Gastroesophageal sphincter (tissue), 4 donors: ENCODE measurements at places on chromosomes 11 and 22. TPM values are rescaled to one million over a fixed set of nuclear protein-coding genes. Genes with fewer than 3 reads are reported as not detected.

KRTAP5-11 gene
- not detected for total RNA-seq

MS4A6A gene
- total RNA-seq: 137 TPM

GTSE1 gene
- 0.19 TPM for total RNA-seq

DNA sequence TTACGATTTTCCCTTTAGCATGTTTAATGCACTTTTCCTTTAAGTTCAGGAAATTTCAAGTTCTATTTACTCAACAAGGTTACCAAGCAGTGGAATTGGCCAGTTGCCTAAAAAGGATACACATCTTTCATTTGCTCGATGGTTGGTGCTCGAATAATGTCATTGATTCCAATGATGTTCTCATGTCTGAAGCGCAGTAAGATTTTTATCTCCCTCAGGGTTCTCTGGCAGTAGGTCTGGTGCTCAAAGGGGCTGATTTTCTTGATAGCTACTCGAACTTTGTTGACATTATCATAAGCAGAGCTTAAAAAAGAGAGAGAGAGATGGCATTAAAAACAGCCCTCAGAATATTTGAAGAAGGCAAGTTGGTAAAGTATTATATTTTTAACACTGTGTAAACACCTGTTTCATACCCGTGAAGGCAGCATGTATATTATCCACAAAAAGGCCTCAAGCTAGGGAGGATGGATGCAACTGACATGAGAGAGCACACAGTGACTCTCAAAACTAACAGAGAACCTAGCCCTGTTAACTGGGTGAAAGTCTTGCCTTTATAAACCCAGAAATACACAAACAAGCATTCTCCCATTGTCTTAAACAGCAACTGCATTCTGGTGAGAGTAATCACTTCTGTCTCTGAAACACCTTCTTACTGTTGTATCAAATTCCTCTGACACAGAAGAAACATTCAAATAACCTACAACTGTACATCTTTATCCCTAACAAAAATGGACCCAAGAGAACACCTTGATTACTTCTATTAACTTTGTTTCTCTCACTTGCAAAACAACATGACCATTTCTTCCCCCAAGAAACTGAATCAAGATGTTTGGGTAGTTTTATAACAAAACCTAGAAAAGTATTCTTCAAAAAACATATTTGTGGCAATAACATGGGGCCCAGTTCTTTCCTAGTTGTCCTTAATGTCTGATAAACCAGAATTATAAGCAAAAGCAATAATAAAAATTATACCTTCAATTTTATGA, 59.6 kb downstream of the MAPK1 start:
- no peak for ATAC-seq

DNA sequence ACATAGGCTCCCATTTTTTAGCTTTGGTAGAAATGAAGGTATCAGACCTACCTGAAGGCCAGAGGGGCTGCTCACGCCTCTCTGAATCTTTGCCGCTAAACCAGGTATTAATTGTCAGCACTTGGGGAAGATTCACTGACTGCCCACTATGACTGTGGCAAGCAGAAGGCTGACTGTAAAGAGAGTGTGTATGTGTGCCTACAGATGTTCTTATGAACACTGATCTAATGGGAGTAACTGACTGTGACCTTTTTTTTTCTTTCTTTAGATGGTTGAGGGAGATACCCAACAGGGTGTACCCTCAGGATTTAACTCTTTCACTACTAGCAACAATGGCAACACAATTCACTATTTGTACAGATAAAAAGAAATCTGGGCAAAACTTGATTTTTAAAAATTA, at the start of gene RAG2:
Gene RAG2 (minus strand): TSS at position 186 of the 400 bp plus-strand sequence. CDS start 4,068 bp downstream, outside the sequence.
- no peak for ATAC-seq

GRCh38 chr11:120676991-120677390, 165.4 kb downstream of the GRIK4 start:
- ATAC-seq: no peak

DNA sequence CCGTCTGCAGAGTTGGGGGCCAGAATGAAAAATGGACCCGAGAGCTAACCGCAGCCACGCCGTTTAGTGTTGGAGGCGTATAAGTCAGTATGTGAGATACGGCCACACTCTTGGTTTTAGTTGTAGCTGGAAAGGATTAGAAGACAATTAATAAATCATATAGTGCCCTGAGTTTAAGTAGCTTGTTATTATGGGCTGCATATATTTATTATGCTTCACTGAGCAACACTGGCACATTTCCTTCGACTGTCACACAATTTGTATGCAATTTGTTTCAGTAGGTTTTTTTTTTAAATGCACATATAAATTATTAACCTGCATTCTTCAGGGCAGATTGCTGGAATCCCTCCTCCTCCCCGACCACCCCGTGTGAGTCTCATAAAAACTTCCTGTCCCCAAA, 56.9 kb downstream of the PKNOX2 start:
- no peak for ATAC-seq

- no peak for ATAC-seq
These were observed 33.9 kb downstream of the ENDOD1 start for GRCh38 chr11:95123556-95123955.

GRCh38 chr11:128472128-128473089, 114.9 kb downstream of the ETS1 start:
- ATAC-seq: no peak

DNA sequence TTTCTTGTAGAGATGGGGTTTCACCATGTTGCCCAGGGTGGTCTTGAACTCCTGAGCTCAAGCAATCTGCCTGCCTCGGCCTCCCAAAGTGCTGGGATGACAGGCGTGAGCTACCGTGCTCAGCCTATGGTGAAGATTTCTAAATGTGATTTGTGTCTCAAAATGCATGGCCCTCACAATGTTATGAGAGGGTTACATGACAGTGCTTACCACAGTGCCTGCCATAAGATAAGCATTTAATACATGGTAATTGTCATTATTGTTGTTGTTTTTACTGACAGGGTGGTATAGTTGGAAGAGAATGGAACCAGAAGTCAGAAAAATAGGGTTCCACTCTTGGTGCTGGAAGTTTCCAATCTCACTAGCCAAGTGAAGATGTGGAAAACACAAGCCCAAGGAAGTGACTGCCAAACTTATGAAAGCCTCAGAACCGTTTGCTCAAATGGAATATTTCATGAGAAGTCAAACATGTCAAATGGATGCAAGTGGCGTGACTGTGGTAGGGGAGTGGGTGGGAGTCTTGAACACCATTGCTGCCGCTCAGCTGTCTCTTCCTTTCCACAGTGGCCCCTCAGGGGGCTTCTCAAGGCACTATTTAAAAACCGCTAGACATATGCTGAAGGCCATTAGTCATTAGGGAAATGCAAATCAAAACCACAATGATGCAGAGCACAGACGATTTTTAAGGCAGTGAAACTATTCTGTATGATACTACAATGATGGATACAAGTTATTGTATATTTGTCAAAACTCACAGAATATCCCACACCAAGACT, 29.1 kb upstream of the LMO2 start:
- ATAC-seq: no peak

GRCh38 chr11:134539285-134539684, 127.2 kb upstream of the B3GAT1 start:
- ATAC-seq: no peak

DNA sequence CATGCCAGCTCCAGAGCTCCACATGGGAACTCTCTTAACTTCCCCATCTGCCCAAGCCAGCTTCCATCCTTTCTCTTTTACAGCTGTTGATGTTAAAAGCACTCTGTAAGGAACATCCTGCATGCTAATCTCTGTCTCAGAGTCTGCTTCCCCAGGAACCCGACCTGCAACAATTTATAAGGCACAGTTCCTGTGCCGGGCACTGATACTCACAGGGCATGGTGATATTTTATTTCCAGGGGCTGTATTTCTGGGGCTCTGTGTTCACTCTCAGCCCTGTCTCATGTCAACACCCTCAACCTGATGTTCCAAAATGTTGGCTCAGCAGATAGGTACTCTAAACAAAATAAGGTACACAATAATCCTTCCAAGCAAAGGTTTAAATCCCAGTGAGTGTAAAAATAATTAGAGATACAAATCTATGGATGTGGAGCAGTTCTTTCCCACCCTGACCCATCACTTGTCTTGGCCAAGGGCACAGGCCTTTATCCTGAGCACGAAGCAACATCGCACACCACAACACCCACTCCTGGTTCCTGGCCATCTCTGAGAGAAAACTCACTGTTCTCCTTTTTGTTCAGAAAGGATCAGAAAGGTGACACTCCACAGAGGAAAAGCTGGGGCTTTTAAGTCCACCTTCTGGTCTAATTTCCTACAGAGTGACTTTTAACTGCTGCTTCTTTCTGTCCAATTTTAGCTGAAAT, 44.8 kb upstream of the C11orf87 start:
- no peak for ATAC-seq

GRCh38 chr11:24637520-24637919, 140.7 kb downstream of the LUZP2 start:
- ATAC-seq: no peak

- ATAC-seq: no peak
These were observed 12.7 kb upstream of the TREH start for GRCh38 chr11:118691926-118692830.

- ATAC-seq: no peak
These were observed 5.4 kb upstream of the MTMR3 start for GRCh38 chr22:29877620-29878019.

DNA sequence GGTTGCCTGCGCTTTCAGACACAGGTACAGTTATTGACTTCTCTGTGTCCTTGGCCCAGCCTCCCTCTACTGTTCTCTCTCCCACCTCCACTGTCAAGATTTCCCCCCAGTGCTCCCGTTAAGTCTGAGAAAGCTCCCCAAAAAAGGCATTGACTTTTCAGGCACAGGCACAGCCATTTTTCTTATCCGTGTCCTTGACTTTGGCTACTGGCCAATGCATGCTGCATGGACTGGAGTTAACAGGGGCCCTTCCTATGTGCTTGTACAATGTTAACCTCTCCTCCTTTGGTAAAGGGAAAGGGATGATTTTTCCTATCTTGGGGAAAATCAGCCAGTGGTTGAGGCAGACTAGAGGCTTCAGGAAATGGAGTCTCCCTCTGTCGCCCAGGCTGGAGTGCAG, 4.3 kb downstream of the APOL5 start:
- no peak for ATAC-seq

DNA sequence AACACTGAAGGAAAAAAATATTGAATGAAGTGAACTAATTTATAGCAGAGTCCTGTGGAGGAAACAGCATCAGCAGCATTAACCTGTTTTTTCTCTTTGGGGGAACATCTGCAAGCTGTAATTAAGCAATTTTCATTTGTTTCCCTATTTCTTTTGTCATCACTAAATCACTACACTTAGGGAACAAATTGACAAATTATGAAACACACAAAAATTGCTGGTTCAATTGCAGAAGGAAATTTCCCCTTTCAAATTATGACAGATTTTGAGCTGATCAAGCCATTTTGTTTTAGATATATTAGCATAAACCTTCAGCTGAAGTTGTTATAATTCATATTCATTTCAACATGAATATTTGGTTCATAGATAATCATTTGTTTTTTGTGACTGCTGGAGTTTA, 22.2 kb upstream of the RAG2 start:
- no peak for ATAC-seq

DNA sequence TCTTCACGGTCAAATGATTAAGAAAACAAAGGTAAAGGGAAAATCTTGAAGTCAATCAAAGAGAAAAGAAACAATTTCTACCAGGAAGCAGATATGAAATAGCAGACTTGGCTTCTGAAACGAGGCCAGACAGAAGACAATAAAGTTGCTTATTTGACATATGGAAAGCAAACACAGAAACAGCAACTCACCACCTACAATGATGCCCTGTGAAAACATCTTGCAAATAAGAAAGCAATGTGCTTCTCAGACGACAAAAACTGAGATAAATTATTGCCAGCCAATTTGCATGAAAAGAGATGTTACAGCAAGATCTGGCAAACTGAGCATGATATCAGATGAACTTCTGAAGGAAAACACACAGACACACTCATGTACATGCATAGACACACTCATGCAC, 45.9 kb upstream of the CTSC start:
- ATAC-seq: no peak
